ENCODE measurements at places on chromosomes 3 and 15.

DNA sequence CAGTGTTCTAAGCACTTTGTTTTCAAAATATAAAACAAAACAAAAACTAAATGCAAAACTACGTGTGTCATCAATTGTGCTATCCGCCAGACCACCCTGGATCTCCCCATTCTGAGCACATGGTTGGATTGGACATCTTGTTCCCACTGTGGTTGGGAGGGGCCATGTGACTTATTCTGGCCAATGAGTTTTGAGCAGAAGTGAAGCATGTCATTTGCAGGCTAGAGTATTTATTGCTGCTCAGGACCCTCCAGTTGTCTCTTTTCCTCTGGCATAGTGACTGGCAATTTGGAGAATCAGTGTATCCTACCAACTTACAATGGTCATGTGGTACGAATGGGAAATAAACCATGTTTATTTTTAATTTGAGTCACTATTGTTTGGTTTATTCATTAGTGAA is 70.2 kb upstream of the ST8SIA2 start:
- no peak for DNase-seq

GRCh38 chr3:176906046-176906905 is 291.0 kb downstream of the TBL1XR1 start:
- DNase-seq = peak; percentile 83

GRCh38 chr15:57198654-57199291 is 177.5 kb upstream of the CGNL1 start:
- DNase-seq = peak; percentile 93

- no peak for DNase-seq
Measured at GRCh38 chr3:101890716-101891115, 41.4 kb downstream of the NFKBIZ start.

GRCh38 chr3:126715432-126715831 is 11.4 kb downstream of the CHCHD6 start:
- DNase-seq = no peak

- no peak for DNase-seq
Measured at GRCh38 chr15:69163141-69163669, 2.8 kb downstream of the GLCE start.

- no peak for DNase-seq
Measured at GRCh38 chr15:70962084-70962483, 69.5 kb downstream of the LRRC49 start.

GRCh38 chr3:25713341-25713985 is 48.8 kb upstream of the TOP2B start:
- DNase-seq = no peak

DNA sequence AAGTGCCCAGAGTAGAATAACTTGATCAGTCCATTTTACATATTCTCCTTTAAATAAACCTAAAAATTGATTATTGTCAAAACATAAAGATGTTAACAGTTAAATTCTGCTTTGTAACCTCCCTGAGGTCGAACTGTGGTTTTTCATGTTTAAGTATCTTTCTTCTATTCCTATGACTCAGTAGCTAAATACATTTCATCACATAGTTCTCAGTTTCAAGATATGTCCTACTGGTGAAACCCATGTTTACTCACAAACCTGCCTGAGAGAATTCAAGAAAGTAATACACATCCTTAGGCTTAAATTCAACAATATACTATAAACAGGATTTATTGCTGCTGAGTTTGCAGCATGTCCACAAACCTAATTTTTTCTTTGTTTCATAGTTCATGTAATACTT is 692.9 kb downstream of the ZPLD1 start:
- DNase-seq = no peak

DNA sequence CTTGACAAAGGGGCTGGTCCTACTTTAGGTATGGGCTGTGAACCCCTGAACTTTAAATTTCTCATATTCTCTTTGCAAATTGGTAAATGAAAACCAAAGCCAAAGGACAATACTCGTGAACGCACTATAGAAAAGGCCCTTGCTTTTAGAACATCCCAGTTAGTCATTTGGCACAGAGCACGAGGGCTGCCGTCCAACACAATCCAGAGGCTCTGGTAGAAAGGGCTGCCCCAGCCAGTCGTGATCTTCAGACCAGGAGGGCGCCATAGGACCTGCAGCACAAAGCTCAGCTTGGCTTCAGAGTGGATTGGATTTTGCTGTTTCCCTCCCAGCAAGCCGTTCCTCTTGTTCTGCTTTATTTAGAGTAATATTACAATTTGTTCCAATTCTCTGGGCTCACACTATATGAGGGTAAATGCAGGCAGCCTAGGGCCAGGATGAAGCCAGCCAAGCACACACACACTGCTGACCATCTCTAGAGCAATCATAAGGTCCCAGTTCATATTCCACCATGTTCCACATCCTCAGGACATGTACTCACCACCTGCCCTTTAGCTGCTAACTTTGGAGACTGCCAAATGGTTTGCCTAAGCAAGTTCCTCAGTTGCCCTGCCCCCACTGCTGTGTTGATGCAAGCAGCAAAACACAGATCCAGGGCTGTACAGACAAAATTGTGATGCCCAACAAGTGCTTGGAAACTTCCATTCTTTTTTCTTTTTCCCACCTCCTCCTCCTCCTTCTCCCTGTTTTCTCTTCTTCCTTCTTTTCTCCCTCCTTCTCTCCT is 6.0 kb upstream of the BFSP2 start:
- DNase-seq = no peak

GRCh38 chr15:25664761-25665160 is 198.4 kb downstream of the ATP10A start:
- no peak for DNase-seq

- no peak for DNase-seq
Measured at GRCh38 chr3:62632510-62633294, 242.5 kb downstream of the CADPS start.

DNA sequence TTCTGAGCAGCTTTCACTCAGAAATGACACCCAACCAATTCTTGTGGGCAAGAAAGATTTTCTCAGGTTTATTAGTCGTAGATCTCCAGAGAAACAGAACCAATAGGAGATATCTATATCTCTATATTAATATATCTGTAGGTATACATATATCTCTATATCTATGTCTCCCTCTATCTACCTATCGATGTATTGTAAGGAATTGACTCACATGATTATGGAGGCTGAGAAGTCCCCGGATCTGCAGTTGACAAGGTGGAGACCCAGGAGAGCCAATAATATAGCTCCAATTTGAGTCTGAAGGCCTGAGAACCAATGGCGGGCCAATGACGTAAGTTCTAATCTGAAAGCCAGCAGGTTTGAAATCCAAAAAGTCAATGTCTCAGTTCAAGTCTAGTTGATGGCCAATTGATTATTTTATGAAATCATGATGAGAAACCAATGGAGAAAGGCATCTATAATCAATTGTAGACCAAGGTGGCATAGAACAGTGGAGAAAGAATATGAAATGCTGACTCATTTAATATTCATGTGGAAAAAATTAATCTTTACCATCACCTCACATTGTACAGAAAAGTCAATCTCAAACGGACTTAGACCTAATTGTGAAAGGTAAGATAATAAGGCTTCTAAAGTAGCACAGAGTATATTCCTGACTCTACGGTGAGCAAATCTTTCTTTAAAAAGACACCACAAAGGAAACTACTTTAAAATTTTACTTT is 65.6 kb upstream of the CHRNA7 start:
- DNase-seq = no peak

GRCh38 chr15:83673385-83673784 is 19.5 kb downstream of the ADAMTSL3 start:
- no peak for DNase-seq

- no peak for DNase-seq
Measured at GRCh38 chr3:146543461-146544001, 876 bp downstream of the PLSCR1 start.

GRCh38 chr3:83877910-83878309 is 1080.9 kb upstream of the CADM2 start:
- no peak for DNase-seq

DNA sequence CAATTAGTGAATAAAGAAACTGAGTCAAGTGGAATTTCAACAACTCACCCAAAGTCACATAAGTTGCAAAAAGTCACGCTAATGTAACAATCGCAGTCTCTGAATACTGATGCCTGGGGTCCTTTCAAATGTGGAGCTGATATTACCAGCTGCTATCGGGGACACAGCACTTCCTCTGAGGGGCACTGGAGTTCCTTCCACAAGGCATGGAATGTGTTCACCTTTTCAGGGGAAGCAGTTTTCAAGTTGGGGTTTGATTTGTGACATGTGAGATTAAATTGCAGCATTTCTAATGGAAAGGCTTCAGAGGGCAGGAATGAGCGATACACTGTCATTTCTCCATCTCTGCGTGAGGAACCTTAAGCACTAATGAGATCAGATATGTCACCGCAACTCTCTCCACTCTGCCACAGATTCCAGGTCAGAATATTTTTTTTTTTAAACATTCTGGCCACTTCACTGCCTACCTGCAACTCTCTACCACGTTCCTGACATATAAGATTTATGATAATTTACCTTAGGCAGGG is 807.2 kb upstream of the CFAP20DC start:
- DNase-seq = no peak

DNA sequence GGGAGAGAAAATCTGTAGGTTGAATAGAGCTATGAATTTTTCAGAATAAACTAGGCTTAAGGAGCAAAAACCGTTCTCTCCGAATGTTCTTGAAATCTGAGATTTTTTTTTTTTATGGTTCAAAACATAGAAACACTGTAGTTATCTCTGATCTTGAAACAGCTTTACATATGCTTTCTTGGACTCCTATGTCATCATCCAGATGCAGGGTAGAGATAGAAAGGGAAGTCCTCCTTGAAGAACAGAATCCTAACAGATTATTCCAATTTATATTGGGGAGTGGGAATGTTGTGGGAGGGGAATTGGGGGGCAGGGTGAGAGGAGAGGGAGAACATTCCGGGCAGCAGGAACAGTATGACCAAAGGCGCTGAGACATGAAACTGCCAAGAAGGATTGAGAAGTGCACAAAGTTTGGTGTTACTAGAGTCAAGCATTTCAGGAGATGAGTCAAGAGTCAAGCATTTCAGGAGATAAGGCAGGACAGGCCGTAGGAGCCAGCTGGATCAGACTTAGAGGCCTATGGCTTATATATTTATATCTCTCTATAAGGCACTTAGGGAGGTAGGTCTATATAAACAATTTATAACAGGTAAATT is 21.9 kb upstream of the ST3GAL6 start:
- no peak for DNase-seq

GRCh38 chr3:13836658-13837587 is 42.9 kb downstream of the WNT7A start:
- no peak for DNase-seq

DNA sequence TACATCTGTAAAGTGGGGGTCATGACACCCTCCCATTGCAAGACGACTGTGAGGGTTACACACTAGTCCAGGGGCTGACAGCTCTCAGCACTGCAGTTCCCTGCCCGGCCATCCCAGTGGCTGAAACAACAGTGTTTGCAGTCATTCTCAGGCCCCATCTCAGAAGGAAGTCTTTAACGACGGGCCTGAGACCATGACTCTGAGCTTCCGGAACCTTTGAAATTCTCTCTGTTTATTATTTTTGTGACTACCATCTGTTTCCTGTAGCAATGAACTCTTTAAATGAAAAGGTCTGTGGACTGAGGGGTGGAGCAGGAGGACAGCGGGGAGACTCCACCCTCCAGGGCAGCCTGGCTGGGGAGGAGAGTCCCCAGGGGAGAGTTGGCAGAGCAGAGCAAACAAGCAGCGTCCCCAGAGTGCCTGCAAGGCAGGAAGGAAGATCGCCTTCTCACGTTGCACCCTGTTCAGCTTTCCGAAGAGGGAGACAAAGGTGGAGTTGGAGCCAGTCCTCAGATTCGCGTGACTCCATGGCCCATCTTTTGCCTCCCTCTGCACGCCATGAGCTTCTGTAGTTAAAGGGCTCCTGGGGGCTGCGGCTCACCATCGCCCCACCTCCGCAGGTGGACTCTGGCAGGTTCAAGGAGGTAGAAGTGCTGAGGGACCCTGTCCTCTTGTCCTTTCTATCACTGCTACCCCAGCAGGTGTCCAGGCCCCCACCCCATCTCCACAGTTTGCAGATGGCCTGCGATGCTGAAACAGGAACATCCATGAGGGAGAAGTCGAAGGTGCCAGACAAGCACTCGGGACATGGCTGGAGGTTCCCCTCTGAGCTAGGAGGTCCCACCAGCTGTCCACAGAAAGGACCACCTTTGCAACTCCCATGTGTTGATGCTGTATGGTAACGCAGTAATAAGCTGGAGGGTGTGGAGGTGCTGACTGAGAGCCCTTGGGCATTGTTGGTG is 525.8 kb upstream of the PROK2 start:
- no peak for DNase-seq

DNA sequence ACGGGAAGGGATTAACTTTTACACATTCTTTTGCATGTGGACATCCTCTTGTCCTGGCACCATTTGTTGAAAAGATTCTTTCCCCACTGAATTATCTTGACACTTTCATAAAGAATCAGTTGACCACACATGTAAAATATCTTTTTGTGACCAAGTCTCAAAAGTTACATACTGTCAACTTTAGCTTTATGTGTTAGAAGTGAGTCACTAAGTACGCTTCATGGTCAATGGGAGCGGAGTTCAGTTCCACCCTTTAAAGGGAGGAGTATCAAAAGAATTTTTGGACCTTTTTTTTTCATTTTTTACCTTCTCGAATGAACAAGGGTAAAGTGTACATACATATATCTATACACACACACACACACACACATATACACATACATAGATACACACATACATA is 35.4 kb downstream of the MAPK6 start:
- DNase-seq = no peak

GRCh38 chr15:30990036-30990435 is 1.4 kb downstream of the MTMR10 start:
- DNase-seq = no peak

DNA sequence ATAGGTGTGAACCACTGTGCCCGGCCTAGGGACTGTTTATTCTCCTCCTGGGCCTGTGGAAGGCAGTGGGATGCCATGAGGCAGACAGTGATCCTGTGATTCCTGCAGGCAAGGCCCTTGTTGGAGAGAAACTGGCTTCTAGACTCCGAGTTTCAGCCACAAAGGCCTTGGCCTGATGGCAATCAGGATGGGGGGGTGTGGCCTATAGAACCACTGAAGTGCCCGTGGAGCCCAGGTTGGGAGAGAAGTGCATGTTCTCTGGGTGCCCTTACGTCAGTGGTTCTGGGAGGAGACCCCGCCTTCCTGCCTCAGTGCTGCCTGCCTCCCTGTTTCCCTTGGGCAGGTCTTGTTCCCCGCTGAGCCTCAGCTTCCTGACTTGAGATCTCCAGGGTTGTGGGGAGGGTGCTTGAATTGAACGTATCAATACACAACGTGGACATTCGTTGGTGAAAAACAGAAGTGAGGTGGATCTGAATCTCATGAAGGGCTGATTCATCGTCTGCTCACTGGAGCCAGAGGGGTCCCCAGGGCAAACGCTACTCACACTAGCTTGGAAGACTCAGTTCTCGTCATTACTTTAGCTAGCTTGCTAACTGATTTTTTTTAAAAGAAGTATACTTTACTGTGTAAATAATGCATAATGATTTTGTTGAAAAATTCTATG is 31.8 kb downstream of the IRAK2 start:
- no peak for DNase-seq

- no peak for DNase-seq
Measured at GRCh38 chr3:127600749-127601456, 2.7 kb downstream of the MCM2 start.
